ENCODE measurements at places on chromosomes 11 and 22.

- DNase-seq, result no peak
Measured at GRCh38 chr11:18969720-18970119, 30.5 kb upstream of the MRGPRX1 start.

GRCh38 chr22:23403720-23404688 is 176.1 kb downstream of the IGLL1 start:
- DNase-seq, result no peak

DNA sequence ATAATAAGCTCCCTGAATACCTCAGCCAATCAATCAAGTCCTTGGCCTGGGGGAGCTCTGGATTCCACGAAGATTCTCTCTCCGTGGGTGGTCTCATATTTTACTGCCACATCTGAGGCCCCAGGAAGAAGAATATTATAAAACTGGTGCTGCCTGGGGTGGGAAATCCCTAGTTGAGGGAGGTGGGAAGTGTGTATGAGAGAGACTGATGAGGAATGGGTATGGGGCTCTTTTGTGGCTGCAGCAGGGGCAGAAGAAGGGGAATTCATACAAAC is 71.5 kb downstream of the SYN3 start:
- DNase-seq, result no peak

DNA sequence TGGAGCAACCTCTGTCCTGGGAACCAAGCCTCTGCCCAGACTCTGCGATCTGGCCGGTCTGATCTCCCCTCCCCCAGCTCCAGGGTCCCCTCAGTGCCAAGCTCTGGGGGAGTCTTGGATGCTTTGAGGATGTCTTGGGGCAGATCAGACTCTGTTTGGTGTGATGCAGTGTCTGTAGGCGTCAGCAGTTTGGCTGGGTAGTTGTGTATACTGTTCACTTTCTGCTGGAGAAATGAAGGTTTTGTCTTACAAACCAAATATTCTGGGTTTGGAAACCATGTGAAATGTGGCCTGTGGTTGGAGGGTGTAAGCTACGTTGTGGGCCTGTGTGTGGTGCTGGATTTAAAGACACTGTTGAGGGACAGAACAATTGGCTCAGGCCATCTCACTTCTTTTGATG is 4.6 kb downstream of the INSC start:
- no peak for DNase-seq

GRCh38 chr22:47032091-47032943 is 269.9 kb downstream of the TBC1D22A start:
- no peak for DNase-seq

GRCh38 chr11:71298761-71299181 is 46.4 kb upstream of the SHANK2 start:
- DNase-seq, result no peak

- no peak for DNase-seq
Measured at GRCh38 chr22:33726294-33726734, 194.0 kb downstream of the LARGE1 start.

- DNase-seq, result no peak
Measured at GRCh38 chr11:44539971-44540370, 25.5 kb upstream of the CD82 start.

- DNase-seq, result no peak
Measured at GRCh38 chr11:123111465-123111864, 49.5 kb upstream of the HSPA8 start.

DNA sequence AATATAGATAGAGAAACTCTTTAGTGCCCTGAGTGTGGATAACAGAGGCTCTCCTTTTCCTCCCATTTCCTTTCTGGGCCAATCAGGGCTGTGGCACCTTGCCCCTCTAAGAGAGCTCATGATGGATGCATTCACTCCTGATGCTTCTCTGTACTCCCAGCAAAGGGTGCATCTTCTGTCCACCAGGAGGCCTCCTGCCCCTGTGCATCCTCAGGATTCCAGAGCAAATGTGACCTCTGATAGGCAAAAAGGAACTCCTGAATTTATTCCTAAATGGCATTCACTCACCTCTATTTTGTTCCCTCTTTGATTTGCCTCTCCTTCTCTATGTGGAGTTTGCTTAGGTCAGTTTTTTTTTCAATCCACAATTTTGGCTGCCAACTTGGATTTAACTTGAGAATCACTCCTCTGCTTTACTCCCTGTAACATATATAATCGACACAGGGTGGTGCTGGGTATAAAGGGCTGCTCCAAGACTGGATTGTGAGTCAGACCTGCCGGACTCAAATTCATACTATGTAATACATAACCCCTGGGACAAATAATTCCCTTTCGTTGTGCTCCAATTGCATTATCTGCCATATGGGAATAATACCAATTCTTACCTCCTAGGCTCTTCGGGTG is 1.1 kb upstream of the MRGPRX4 start:
- DNase-seq, result no peak

DNA sequence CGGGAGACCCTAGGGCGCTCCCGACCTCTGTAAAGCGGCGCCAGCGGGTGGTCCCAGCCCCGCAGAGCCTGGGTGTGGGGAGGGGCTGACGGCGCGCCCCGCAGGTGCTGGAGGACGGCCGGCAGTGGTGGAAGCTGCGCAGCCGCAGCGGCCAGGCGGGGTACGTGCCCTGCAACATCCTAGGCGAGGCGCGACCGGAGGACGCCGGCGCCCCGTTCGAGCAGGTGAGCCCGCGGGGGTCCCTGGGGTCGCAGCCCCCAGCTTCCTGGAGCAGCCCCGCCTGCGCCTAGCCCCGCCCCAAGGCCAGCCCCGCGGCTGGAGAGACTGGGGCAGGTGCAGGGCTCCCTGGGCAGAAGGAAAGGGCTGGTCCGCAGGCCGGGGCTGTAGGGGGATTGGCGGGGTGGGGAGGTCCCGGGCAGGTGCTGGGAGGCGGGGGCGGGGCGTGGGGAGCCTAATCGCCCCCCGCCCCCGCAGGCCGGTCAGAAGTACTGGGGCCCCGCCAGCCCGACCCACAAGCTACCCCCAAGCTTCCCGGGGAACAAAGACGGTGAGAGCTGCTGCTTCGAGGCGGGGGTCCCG is 19.7 kb downstream of the EPS8L2 start:
- peak; percentile 37 for DNase-seq

DNA sequence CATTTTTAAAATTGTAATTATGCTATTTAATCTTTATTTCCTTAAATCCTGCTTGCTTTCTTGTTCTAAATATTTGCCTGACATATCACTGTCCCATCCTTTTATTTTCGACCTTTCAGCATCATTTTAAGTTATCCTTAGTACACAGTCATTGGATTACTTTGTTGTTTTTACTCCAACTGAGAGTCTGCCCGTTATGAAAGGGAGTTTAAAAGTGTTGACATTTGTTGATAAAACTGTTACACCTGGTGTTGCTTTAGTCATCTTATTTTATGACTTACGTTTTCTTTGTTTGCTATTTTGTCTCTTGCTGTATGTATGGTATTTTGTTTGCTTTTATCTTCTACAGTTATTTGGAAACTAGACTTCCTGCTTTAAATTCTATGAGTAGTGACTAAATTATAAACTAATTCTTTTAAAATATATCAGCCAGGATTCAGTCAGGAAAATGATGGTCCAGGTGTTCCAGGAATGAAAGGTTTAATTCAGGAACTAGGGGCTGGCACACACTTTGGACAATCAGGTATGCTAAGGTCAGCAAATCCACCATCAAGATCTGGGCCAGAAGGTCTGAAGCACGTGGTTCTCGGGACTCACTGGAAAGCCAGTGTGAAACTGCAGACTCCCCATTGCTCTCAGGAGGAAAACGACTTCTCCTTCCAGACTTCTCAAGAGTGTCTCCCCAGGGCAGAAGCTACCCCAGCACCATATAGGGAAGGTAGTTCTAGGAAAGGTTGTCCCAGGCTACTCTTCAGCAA is 86.0 kb downstream of the RASSF10 start:
- no peak for DNase-seq

DNA sequence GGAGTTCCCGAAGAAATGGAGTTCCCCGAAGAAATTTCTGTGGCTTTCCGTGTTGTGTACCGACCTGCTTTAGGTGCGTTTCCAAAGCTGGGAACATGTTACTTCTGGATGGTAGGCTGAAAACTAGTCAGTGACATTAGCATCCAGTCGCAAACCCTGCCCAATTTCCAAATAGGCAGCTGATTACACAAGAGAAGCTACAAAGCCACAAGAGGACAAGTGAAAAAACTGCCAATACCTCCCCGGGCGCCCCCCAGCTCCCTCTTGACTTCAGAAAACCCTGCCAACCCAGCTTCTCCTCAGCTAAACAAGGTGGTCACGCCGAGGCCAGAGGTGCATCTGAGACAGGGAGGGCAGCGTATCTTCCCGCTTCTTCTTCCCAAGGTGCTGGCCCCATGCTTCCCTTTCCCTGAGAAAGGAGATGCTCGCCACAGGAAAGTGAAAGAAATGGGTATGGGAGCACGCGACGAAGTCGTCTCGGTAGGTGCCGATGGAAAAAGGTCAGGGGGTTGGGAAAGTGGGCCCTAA is 551 bp downstream of the AGBL2 start:
- no peak for DNase-seq

DNA sequence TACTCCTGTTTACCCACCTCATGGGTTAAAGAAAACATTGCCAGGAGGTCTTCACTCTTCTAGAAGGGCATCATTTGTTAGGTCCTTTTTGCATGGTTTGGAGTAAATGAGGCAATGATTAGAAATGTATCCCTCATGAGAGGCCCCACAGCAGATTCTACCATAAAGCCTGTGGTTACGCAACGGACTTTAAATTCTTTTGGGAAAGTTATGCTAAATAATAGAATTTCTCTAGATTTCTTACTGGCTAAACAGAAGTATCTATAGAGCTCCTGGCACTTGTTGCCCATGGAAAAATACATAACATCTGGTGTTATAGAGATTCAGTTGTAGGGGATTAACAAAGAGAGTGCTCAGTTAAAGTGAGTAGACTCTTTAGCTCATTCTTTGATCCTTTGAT is 15.1 kb upstream of the ATXN10 start:
- no peak for DNase-seq

- DNase-seq, result no peak
Measured at GRCh38 chr11:93525601-93526345, 17.4 kb downstream of the SMCO4 start.

GRCh38 chr11:47550288-47551047 is 2.5 kb downstream of the CELF1 start:
- no peak for DNase-seq

DNA sequence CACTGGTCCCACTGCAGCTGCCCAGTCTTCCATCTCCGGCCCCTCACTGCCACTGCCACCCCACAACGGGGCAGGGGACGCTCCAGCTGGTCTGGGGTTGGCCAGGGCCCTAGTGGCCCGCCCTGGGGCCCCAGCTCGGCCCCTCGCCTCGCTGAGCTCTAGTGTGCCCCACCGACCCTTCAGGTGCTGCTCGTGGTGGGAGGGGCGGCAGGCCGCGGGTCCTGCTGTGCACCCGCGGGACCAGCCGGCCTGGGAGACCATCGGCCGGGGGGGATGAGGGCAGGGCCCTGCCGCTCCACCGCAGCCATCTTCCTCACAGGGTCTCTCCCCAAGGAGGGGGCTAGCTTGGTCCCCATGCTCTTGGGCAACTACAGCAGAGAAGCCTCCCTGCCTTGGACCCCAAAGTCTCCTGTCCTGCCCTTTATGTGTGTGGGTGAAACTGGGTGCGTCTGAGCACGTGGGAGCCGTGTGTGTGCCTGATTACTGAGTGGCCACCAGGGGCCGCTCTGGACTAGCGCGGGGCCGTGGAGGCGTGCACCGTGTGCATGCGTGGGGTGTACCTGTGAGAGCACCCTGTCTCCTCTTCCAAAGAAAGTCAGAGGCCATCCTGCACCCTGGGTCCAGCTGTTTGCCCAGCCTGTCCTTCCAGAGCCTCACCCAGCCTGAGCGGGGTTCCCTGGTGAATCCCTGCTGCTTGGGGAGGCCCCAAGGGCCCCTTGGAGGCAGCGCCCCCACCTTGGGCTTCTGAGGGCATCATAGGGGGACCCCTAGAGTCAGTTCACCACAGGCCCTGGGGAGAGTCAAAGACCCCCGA is 6.0 kb upstream of the ACR start:
- DNase-seq, result peak; percentile 64

- no peak for DNase-seq
Measured at GRCh38 chr11:44790211-44790610, 63.4 kb downstream of the TSPAN18 start.

DNA sequence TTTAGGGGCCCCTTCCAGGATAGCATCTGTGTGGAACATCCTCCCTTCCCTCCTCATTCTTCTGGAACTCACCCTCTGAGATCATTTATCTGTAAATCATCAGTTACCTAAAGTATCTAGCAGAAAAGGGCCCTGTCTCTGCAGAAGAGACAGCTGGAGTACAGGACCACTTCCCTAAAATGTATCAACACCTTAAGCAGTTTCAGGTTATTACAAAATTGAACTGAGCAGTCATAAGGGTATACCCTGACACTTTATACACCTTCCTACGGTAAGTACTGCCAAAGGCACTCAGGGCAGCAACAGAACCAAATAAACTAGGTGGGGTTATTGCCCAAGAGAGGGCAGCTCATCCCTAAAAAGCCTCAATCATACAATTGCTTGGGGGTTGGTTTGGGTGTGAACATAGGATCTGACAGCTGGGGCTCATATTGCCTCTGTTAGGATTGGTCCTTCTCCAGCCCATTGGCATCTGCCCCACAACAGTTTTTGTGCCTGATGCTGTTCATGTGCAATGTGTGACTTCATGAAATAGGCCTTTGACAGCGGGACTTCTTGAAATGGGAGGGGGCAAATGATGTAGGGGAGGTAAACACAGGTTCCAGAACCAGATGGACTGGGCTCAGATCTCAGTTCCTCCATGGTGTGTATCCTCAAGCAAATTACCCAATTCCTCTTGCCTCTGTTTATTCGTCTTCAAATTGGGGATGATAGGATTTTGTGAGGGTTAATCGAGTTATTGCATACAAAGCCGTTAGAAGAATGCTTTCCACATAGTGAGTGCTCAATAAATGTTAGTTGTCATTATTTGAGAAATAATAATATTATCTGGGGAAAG is 2.9 kb downstream of the POU2AF3 start:
- no peak for DNase-seq

- DNase-seq, result no peak
Measured at GRCh38 chr22:46721501-46722085, 16.5 kb downstream of the CERK start.

DNA sequence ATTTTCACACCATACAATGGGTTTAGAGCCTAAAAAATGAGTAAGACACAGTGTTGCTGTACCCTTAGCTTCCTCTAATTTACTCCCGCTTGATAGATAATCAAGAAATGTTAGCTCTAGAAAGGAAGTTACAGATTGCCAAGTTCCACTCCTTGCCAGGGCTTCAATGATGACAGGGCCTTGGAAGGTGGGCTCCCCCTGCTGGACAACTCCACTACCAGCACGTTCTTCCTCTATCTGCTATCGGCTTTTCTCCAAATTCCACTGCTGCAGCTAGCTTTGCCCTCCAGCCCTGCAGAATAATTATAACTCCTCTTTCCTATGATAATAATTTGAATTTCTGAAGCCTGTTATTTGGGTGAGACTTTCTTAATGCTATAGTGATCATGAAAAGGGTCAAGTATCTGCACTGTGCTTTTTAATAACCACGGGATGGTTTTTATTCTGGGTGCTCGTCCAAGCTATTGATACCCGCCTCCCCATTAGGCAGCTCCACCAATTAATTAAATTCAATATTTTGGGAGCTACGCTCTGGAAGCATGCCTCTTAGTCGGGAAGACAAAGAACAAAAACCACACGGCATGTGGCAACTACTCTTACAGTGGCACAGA is 9.0 kb downstream of the SYN3 start:
- DNase-seq, result peak; percentile 39

Data from activated T-cell treated with anti-CD3 and anti-CD28 coated beads, Interleukin-2, amount 50 U/mL, for 1 hour (primary cell).